ENCODE measurements at places on chromosomes 5 and 9.

DNA sequence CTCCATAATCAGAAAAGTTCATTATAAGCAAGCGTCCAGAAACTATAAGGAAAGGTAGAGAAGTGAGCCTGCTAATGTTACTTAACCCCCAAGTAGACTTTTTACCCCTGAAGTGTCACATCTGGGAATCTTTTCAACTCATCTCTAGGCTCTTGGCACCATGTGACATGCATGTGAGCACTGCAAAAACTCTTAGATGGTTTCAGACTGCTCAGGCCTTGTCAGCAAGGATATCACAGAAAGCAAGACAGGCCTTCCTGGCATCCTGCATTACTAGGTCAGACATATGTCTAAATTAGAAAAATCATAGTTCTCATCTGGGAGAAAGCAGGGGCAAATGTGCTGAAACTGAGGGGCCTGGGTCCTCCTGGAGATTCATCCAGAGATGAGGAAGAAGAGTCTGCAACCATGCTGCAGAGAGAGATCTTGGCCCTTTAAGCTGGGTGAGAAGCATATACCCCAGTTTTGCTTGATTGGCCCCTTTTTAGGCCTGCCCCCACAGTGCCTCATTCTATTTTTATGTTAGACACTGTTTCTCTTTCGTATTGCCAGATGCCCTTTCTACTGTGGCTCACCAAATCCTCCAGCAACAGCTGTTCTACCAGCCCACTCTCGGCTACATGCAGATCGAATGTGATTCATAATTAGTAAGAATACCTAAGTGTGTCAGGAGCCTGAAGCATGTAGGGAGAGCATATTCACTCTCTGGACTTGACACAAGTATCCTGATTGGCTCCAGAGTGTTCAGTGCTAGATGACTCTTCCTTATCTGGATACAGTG is 19.0 kb downstream of the TMEM8B start:
- no peak for DNase-seq

- no peak for DNase-seq
Observed at GRCh38 chr9:71270554-71270953, 149.1 kb upstream of the TRPM3 start.

DNA sequence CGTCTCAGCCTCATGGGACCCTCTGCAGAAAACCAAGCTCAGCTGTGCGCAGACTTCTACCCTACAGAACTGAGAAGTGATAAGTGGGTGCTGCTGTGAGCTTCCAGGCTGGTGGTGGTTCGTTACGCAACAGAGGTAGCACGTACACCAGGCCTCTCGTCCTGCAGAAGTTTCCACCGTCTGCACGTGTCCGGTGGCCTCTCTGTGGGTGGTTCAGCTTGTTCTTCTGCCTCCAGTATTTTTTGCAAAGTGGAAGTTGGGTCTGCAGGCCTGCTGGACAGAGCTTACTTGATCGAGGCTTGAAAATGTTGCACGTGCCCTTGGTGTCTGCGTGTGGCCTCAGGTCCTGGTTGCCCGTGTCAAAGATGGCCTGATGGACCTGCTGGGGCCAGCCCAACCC is 27.5 kb downstream of the KCNT1 start:
- no peak for DNase-seq

DNA sequence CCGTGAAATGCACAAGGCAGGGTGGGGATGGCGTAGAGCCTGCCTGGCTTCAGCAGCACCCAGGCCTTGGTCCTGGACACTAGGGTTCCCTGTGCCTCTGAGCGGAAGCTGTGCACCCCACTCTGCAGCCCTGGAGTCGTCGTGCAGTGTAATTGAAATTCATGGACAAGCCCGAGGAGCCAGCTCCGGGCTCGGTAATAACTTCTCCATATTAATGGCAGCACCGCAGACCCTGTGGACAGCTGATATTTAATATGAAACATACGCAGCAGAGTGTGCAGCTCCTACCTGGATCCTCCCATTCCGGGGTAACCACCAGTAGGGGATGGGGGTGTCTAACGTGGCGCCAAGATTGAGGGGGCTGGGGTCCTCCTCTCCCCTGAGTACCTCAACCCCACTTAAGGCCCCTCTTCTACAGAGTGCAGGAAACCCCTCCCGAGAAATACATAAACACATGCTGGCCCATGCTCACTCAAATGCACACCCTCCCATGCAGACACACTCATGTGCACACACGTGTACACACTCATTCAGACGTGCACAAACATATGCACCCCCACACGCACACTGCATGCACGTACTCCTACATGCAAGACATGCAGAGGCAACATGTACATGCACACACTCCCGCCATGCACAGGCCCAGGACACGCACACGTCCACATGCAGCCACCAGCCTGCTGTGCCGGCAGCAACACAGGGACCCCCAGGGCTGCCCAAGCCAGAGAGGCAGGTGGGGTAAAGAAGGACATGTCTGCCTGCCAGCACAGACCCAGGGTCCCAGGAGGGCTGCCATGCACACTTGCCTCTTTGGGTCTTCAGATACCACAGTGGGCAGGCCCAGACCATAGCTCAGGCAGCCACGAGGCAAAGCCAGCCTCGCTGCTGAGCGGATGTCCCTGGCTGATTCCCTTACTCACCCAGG is 8.1 kb downstream of the ADAMTS2 start:
- DNase-seq = no peak

DNA sequence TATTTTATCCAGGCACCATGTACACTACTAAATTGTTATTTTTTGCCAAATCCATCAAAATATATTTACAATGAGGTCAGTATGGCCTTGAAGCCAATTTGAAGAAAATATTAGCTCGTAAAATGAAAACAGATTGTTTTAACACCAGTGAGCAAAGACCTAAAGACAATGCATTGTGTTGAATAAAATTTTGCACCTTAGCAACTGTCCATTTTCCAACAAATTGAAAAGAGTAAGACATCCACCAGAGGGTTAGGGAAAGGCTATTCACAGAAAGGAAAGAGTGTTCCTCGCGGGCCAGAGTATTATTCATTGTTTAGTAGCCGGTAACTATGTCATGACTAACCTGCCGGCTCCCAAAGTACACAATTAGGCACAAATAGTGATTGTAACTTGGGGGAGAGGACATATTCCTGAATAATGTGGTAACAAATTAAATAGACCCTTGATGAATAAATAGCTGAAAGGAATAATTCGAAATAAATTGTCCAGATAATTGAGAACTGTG is 213.3 kb downstream of the DNAH5 start:
- no peak for DNase-seq

GRCh38 chr9:133505901-133506652 is 18.7 kb downstream of the MYMK start:
- peak; percentile 89 for DNase-seq

Data from coronary artery (tissue), 2 donors.